ENCODE measurements at places on chromosomes 6 and 20.

DNA sequence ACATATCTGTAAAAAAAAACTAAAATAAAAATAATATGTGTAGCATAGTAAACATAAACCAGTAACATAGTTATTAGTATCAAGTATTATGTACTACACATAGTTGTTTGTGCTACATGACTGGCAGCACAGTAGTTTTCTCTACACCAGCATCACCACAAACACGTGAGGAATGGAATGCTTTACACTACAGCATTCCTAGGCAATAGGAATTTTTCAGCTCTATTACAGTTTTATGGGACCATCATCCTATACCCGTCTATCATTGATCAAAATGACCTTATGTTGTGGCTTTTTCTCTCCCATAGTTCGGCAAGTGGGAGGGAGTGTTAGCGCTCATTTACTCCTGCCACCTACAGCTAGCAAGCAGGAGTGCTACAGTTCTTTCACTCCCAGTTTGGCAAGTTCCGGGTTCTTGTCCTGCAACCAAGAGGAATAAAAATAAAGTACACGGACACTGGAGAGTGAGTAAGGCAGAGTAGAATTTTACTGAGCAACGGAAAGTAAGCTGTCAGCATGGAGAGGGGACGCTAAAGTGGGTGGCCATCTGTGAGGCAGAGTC, 196.8 kb upstream of the HSF2 start:
- no peak for DNase-seq

DNA sequence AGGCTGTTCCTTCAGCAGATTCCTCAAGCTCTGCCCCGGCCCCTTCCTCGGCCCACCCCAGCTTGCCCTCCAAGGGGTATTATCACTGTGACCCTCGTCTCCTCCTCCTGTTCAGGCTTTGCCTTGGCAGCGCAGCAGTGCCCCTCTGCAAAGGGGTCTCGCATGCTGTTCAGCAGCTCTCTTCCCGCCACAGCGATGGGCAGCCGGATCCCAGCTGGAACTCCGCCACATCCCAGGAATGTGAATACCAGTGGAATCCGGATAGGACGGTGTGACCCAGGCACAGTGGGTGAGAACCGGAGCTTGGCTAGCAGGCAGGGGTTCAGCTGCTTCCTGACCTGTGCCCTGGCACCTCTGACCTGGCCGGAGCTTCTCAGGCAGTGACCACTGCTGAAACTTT, 52.9 kb downstream of the RNASET2 start:
- DNase-seq, result no peak

DNA sequence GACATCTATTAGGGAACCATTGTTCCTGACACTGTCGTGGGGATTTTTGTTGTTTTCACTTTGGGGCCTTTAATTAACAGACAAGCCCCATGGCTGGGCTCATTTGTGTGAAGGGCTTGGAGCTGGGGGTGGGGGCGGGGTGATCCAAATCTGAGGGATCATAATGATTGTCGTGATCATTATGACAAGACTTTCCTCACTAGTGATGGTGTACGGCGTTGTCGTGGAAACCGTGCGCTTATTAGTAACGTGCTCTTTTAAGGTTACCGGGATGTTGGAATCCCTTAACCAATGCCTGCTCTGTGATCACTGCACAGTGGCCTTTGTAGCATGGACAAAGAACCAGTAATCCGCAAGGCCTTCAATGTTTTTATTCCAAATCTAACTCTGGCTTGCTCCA, 18.6 kb downstream of the PDYN start:
- no peak for DNase-seq

DNA sequence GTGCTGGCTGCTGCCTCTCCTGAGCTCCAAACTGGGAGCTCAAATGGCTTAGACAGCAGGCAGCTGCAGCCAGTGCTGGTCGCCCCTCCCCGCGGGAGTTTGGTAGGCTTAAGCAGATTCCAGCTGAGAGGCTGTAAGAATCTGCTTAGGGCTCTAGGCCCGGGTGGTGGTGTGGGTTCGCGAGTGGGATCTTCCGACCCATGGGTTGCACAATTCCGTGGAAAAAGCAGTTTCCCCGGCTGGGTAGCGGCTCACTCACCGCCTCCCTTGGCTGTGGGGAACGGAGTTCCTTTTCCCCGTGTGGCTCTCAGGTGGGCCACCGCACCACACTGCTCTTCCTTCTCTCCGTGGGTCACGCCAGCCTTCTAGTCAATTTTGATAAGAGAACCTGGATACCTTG, 232.5 kb downstream of the PKHD1 start:
- DNase-seq, result no peak

DNA sequence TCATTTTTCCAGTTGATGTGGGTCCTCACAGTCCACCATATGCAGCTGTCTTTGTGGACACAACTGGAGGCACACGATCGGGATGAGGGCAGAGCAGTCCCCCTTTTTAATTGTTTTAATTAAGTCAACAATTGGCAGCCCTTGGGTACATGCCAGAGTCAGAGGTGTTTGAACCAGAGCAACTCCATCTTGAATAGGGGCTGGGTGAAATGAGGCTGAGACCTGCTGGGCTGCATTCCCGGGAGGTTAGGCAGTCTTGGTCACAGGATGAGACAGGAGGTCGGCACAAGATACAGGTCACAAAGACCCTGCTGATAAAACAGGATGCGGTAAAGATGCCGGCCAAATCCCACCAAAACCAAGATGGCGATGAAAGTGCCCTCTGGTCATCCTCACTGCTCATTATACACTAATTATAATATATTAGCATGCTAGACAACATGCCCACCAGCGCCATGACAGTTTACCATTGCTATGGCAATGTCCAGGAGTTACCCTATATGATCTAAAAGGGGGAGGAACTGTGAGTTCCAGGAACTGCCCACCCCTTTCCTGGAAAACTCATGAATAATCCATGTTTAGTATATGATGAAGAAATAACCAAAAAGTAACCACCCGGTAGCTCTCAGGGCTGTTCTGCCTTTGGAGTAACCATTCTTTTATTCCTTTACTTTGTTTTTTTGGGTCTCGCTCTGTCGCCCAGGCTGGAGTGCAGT, 31.8 kb upstream of the BLCAP start:
- DNase-seq, result no peak

- DNase-seq, result no peak
Observed at GRCh38 chr6:44425951-44426350, 38.4 kb downstream of the CDC5L start.

DNA sequence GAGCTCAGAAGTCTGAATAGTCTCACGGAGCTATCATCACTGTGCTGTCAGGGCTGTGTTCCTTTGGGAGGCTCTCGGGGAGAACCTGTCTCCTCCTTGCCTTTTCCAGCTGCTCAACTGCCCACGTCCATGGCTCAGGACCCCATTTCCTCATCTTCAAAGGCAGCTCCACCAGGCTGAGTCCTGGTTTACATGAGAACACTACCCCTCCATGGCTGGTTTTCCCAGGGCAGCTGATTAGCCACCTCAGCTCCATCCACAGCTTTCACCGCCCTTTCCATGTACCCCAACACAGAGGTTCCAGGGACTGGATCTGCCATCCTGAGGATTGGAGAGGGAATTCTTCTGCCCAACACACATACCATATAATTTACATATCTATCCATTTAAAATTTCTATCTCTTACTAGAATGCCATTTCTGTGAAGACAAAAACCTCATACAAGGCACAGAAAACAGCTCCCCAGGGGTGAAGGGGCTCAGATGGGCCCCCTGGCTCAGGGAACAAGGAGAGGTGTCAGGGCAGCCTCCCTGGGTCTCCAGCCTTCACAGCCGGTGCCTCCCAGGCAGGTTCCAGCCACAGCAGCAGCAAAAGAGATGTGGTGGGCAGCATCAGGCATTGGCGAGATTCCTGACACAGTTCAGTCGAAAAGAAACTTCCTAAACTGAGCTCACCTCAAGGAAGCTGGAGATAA, 2.2 kb upstream of the RAET1E start:
- no peak for DNase-seq

GRCh38 chr6:129454488-129454887, 255.5 kb downstream of the ARHGAP18 start:
- DNase-seq, result no peak

GRCh38 chr20:11573507-11573906, 344.2 kb upstream of the BTBD3 start:
- DNase-seq, result no peak

GRCh38 chr20:53162251-53162835, 190.2 kb downstream of the TSHZ2 start:
- DNase-seq, result peak; percentile 63

GRCh38 chr20:46770330-46771194, 61.1 kb downstream of the SLC2A10 start:
- DNase-seq, result no peak

GRCh38 chr20:54938707-54939106, 463.3 kb downstream of the DOK5 start:
- no peak for DNase-seq

DNA sequence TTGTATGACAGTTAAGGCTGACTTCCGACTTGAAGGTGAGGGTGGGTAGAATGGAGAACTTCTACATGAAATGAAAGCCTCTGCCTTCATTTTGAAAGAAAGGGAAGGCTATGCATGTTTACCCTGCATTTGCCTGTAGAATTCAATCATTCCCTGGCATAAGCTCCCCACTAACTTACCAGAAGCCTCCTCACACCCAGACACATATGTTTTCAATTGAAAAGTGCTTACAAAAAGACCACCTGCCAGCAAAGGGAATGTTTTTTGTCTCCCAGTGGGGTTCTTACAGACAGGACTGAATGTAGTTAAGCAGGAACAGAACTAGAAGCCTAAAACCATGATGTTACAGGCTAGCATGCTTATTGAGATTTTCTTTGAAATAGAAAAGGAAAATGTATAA, 392.1 kb upstream of the HSF2 start:
- DNase-seq, result no peak

DNA sequence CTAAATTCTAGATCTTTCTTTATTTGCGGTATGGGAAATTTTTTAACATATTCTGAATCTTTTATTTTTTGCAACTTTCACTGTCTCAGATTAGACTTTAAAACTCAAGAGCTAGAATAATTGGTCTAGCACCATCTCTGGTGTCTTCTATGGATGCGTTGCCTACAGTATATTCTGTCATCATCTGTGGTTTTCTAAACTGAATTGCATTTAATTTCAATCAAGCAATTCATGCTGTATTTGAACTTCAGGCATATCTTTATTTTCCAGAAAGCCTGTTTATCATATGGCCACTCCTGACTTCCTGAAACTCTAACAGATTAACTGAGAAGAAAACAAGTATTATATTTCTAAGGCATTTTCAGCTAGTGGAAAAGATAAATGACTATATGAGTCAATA, 281.6 kb downstream of the PLCB1 start:
- DNase-seq, result no peak

GRCh38 chr6:44341095-44341890, 1.2 kb upstream of the SPATS1 start:
- no peak for DNase-seq

DNA sequence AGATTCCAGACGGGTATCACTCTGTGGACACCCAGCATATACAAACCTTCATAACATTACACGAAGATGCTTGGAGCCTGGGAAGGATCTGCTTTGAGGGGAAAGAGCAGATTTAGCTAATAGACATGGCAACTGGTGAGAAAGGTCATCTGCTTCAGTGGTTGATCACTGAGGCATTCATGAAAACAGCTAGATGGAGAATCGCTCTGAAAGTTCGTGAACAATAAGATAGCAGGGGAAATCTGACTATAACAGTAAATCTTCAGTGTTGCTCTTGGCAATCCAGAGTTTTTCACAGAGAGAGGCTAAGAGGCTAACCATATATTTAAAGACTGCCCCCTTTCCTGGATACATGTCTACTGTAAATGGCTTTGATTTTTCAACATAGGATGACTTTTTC, 245.3 kb downstream of the FARS2 start:
- no peak for DNase-seq

GRCh38 chr6:27031302-27031701, 216.2 kb upstream of the PRSS16 start:
- no peak for DNase-seq

DNA sequence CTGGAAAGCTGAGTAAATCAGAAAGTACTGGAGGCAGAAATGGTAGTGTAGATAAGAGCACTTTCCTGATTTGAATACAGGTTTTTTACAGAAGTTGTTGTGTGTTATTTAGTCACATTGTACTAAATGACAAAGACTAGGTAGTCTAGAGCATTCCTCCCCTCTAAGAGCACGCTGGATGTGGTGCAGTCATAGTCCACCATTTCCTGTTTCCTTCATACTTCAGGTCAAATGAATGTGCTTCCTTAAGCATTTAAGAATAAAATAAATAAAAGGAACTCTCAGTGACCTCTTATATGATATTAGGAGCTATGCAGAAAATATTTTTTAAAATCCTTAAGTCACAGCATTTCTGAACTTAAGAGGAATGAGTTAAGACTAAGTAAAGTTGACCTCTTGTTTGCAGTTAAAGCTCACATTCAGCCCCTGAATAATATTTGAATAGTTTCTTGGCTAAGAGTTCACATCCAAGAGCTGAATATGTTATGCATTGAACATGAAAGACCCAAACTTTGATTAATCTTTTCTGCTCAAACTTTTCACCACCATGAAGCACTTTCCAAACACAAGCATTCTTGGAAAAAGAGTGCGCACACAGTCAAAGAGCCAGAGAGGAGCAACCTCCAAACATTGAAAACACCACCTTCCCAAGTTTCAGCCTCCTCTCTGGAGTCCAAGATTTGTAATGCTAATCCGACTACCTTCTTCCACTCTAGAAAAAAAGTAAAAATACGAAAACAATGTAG, 53.4 kb upstream of the TMEM30A start:
- DNase-seq, result no peak

DNA sequence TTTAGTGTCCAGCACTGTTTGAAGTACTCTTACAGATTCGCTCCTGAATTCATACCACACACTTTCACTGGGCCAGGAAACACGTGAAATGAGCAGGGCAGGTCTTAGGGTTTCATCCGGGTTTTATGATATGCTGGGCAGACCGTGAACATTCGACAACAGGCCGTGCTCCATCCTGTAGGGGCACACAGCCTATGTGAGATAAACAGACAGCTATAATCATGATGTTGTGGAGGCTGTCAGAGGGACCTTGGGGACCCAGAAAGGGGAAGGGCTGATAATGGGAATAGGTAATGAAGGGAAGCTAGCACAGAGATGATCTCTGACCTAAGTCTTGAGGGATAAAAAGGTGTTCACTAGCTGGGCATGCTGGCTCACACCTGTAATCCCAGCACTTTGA, 110.4 kb downstream of the RIN2 start:
- no peak for DNase-seq

GRCh38 chr6:28257042-28257441, 2.1 kb upstream of the NKAPL start:
- DNase-seq, result no peak

GRCh38 chr20:38126932-38127621, 38.0 kb downstream of the TGM2 start:
- no peak for DNase-seq

- no peak for DNase-seq
Observed at GRCh38 chr20:56222201-56222600, 26.3 kb upstream of the MC3R start.

- no peak for DNase-seq
Observed at GRCh38 chr6:84979541-84979940, 215.1 kb upstream of the TBX18 start.

GRCh38 chr6:158707120-158707820, 57.4 kb downstream of the SYTL3 start:
- no peak for DNase-seq

GRCh38 chr20:57628047-57628961, 8.1 kb upstream of the ZBP1 start:
- no peak for DNase-seq
